ENCODE measurements at places on chromosomes 12 and 14.

DNA sequence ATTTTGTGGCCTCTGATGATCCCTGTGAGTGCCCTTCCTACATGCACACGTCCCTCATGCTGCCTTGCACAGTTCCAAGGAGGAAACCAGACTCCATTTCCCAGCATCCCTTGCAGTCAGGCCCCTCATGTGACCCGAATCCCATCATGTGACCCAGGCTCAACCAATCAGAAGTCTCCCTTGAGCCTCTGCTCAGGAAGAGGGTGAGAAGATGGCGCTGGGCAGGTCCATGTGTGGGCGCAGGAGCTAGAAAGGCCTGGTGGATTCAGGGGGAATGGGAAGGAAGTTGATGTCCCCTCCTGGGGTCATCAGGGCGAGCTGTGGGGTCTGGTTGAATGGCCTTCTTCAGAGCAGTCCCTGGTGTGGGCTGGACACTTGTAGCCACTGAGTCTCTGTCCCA is 240.5 kb downstream of the ADGRD1 start:
- no peak for DNase-seq

DNA sequence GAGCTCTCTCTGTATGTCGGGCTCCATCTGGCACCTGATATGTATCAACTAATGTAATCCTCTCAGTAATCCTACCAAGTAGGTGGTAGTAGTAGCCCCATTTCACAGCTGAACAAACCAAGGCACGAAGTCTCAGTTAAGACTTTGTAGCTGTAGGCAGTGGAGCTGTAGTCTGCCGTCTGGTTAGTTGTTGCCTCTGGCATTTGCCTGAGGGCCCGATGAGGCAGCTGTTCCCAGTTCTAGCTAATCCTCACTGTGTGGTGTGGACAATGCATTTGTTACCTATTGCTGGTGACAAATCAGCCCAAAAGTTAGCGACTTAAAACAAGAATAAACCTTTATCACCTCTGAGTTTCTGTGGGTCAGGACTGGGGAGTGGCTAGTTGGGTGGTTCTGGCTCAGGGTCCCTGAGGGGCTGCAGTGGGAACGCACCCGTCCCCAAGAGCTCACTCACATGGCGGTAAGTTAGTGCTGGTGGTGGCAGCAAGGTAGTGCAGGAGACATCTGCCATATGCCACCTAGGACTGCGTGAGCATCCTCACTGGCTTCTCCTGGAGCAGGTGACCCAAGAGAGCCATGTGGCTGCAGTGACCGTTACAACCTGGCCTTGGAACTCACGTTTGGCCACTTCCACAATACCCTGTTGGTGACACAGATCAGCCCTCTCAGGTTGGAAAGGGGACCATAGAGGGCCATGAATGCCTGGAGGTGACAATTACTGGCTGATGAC is 5.6 kb downstream of the AACS start:
- no peak for DNase-seq

- DNase-seq, result no peak
Observed at GRCh38 chr14:96151242-96151641, 53.4 kb upstream of the BDKRB2 start.

- DNase-seq, result peak; percentile 53
Observed at GRCh38 chr14:69013943-69014782, 35.1 kb upstream of the ACTN1 start.

DNA sequence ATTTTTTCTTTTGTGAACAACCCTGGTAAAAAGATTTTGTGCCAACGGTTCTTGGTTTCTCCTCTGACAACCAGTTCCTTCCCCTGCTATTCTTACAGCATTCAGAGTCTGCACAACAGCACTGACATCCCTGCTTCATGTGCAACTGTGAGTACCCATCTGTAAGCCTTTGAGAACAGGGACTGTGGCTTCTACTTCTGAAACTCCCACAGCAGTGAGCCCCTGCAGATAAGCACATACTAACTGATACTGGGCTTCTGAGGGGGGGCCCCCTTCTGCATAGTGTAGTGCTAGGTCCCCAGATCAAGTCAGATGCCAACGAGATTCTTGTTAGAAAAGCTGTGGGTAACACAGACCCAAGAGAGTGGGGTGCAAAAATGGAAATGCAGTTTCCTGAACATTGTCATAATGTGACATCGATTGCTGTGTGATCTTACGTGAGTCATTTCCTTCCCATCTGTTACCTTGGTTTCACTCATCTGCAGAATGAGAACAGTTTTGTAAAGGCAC is 11.1 kb upstream of the NINJ2 start:
- no peak for DNase-seq

DNA sequence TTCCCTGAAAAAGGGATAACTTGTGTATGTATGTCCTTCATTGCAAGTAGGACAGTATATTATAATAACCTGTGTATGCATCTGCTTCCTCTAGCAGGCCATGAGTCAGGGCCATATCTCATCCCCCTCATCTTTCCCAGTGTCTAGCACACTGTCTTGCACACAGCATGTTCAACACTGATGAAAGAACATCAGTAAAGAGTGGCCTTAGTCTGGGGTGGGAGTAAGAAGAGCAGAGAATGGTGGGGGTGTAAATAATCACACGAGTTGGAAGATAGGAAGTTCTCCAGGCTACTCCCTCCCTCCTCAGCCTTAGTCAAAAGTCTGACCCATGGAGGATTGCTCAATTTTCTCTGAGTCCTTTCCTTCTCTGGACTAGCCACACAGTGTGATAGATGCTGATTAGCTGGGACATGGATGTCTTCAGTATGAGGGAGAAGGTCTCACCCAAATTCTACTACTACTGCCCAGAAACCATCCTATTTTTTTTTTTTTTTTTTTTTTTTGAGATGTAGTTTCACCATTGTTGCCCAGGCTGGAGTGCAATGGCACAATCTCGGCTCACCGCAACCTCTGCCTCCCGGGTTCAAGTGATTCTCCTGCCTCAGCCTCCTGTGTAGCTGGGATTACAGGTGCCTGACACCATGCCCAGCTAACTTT is 14.6 kb upstream of the SP1 start:
- no peak for DNase-seq

GRCh38 chr12:132481771-132482745 is 7.9 kb upstream of the FBRSL1 start:
- no peak for DNase-seq

GRCh38 chr14:22821193-22822015 is 6.2 kb upstream of the SLC7A7 start:
- no peak for DNase-seq

DNA sequence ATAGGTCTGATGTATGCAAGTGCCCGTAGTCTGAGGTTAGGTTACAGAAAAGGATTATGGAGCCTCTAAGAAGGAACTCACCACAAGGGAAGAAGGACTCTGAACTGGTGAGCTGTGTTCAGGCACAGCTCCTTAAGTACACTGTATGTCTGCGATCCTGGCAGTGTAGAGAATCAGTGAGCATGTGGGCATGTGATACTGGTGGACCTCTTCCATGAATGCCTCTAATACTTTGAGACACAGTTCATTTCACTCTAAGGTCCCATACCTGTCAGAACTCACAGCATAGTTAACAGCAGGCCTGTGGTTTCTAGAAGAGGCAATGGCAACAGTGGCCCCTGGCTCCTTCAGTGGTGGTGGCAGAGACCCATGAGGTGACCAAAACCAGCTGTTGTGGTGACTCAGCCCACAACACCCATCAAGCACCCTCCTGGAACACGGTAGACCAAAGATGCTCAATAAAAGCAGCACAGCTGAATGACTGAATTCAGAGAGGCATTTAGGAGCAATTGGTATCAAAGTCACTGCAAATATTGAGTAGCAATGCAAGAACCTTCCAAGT is 6.9 kb upstream of the OR6J1 start:
- DNase-seq, result no peak

DNA sequence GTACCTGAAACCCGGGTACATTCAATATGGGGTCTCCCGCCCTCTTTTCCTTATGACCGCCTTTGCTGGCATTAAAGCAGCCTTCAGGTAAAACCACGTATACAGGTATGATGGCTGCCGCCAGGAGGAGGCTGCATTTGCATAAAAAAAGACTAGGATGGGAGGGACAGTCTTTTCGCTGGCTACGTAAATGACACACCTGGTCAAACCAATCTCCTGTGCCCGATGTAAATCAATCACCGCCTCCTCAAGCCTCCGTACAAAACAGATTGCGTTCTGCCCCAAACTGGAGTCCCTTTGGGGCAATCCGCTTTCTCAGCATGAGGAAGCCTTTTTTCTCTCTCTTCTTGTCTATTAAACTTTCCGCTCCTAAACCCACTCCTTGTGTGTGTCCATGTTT is 8.1 kb upstream of the ALDH1L2 start:
- no peak for DNase-seq

DNA sequence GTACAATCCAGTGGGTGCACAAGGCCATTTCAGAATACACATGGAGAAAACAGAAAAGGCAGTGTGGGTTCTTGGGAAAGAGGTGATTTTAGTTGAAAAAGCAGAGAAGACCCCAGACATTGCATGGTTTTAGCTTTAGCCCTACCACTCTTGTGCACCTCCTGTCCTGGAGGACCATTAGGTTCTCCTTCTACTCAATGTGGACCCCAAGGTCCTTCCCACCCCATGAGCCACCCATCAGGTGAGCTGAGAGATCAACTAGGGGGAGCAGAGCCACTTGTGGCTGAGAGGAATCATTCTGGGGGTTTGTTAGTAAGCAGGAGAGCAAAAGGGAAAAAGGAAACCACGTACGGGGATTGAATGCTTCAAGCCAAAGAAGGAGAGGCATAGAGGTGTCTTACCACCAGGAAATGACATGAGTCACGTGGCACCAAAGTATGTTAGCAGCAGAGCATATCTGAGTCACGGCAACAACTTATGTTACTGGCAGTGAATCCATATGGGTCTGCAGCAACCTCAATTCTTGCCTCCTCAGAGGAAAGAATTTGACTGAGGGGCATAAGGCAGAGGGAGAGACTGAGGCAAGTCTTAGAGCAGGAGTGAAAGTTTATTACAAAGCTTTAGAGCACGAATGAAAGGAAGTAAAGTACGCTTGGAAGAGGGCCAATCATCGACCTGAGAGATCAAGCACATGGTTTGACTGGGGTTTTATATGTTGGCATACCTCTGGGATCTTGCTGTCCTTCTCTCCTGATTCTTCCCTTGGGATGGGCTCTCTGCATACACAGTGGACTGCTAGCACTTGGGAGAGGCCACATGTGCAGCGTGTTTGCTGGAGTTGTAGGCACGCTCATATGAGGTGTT is 73.9 kb downstream of the HSD17B6 start:
- DNase-seq, result no peak

GRCh38 chr12:25914551-25914950 is 43.9 kb upstream of the RASSF8 start:
- no peak for DNase-seq

DNA sequence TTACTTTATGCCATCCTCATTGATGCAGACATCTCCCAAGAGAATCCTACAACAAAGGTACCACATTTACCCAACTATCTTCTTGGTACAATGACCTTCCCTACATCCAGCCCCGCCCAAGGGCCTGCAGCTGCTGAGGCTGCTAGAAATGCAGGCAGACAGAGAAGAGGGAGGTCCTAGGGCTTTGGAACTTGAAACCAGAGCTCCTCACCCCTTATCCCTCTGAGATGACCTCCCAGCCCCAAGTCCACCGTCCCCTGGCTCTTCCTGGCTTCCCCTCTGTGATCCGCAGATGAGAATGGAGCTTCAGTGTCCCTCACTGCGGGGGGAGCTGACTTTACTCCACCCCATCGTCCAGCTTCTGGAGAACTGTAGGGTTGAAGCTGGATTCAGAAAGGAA is 1.6 kb upstream of the TNFRSF1A start:
- no peak for DNase-seq

DNA sequence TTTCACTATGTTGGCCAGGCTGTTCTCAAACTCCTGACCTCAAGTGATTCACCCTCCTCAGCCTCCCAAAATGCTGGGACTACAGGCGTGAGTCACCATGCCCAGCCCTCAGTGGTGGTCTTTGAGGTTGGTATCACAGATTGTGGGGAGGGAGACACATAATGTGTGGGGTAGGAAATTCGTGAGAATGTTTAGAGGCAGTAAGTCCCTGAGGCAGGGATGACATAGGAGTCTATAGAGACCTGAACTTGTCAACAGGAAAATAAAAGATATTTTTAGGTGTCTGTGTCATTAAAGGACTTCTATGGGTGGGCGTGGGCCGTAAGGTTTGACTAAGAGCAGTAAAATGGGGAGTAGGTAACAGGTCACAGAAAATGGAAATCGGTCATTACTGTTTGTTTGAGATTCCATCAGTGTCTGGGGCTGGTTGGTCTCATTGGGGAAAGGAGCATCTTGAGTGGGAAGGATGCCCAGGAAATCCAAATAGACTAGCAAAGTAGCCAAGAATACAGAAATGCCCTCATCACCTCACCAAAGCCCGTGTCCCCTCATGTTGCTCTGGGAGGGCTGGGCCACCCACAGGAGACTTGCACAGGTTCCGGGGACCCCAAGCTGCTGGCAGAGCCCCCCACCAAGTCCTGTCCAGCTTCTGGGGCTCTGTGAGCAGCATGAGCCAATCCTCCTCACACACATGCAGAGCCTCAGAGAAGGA is 63.6 kb upstream of the BCL2L14 start:
- DNase-seq, result no peak

DNA sequence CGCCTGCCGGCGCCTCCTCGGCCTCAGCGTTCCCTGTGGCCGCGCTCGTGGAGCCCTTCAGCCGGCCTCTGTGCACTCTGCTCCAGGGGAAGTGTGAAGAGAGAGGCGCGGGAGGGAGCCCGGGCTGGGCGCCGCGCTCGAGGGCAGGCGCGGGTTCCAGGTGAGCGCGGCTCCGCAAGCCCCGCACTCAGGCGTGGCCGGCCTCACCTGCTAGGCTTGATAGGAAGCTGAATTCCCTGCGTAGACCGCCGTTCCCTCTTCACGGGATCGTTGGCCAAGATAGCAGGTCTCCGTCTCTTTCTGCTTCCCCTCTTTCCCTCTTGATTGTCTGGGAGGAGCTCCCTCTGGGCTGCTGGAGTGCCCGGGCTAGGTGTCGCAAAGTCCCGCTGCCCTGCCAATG is 89.7 kb downstream of the ASCL4 start:
- DNase-seq, result no peak

DNA sequence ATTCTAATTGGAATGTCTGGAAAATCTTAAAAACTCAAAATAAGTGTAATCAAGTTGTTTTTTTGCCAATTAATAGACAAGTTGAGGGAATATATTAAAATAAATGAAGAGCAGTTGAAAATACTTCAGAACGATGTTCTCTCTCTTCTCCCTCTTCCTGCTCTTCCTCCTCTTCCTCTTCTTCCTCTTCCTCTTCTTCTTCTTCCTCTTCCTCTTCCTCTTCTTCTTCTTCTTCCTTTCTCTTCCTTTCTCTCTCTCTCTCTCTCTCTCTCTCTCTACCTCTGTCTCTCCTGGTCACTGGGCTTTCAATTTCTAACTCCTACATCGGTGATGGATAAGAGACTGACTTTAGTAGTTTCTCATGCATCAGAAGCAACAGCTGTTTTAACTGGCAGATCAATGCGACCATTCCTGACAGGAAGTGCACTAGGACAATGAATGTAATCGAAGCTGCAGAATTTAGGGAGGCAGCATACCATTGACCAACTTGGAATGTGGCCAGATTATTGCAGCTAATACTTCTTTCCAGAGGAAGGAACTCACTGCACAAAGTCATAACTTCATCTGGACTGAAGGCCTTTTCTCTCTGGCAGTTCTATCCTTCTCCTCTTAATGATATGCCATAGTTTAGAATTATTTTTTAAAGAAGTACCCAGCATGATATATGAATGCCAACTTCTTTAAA is 13.8 kb upstream of the TMTC2 start:
- DNase-seq, result no peak

- DNase-seq, result no peak
Observed at GRCh38 chr12:32897281-32897610, 669 bp upstream of the PKP2 start.

Measured in HuH-7 (cell line).